Brain (organoid and tissue), 16 donors: ENCODE measurements at places on chromosomes 12 and 14.

- no peak for DNase-seq
Measured at GRCh38 chr12:94736004-94736403, 85.6 kb upstream of the TMCC3 start.

DNA sequence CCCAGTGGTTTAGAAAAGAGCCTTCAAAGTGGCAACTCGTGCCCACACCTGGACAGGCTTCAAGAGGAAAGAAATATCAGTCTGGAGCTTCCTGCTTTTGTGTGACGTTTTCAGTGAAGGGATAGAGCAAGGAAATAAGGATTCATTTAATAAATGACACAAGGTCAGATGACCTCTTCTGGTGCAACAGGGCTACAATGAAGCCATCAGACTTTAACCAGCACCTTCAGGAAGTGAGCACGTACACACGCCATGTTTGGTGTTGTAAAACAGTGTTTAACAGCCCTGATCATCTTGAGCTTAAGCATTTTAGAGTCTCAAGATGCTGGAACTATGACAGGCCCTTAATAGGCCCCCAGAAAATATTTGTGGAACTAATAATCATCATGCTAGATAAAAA lies 59.1 kb downstream of the CCDC60 start:
- DNase-seq: no peak

DNA sequence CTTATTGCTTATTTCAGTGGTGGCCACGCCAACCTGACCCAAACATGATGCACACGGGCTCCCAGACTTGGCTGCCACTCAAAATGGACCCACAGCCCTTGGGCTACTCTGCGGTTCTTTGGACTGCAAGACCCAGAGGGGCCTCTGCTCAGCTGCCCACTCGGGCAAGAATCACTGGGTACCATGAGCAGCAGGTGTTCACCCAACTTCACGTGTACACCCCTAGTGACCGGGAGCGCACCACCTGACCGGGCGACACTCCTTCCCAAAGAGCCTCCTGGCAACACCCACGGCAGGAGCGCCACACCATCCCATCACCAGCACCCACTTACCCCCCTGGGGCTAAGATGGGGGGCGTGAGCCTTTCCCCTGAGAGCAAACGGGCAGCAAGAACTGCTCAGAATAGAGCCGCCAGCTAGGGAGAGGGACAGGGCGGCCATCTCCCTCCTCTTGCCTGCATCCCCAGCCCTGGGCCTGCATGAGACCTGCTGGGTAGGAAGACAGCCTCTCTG lies 32.0 kb downstream of the CCNK start:
- no peak for DNase-seq

- DNase-seq: no peak
Measured at GRCh38 chr12:95694136-95694535, 96.4 kb downstream of the NTN4 start.

GRCh38 chr12:118645219-118645618 lies 268.9 kb downstream of the SUDS3 start:
- no peak for DNase-seq

- no peak for DNase-seq
Measured at GRCh38 chr14:92635896-92636295, 112.5 kb downstream of the LGMN start.

GRCh38 chr12:38411426-38411825 lies 94.9 kb downstream of the ALG10B start:
- no peak for DNase-seq

GRCh38 chr12:7583471-7583870 lies 79.9 kb upstream of the CD163 start:
- no peak for DNase-seq

DNA sequence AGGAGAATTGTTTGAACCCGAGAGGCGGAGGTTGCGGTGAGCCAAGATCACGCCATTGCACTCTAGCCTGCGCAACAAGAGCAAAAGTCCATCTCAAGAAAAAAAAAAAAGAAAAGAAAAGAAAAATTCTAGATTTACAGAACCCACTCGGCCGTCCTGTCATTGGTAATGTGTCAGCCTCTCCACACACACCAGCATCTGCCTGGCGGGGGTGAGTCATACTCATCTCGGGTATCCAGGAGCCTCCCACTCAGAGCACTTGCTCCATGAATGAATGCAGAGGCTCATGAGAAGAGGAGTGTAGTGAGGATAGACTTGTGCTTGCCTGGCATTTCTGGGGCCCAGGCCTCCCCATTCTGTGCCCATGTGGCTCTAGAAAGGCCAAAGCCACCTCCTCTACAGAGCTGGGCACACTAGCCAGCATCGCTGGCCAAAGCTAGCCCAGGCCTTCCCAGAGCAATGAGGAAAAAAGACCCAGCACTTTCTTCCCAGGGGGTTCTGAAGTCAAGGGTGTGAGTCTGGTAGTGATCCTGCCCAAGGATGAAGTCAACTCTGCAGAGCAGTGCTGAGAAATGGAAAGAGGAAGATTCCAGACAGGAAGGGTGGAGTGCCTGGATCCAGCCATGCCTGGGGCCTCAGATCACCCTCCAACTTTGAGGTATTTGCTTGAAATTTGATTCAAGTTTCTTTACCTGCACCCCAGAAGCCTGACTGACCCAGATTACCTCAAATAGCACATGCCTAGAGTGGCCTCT lies 31.2 kb upstream of the KLC1 start:
- DNase-seq: no peak

- DNase-seq: no peak
Measured at GRCh38 chr14:73153272-73153671, 17.0 kb downstream of the PSEN1 start.

DNA sequence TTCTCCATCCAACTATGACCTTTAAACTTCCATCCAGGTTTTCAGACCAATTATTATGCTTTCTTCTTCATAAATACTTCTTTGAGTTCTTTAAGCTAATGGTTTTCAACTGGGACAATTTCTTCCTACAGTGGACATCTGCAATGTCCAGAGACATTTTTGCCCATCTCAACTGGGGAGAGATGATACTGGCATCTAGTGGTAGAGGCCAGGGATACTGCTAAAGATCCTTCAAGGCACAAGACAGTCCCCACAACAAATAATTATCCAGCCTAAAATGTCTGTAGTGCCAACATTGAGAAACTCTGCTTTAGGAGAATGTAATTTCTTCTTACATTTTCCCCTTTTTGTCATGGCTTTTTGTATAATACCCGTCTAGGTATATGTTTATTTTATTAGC lies 10.6 kb downstream of the TRHDE start:
- no peak for DNase-seq

- no peak for DNase-seq
Measured at GRCh38 chr12:40953076-40953475, 235.0 kb upstream of the PDZRN4 start.

GRCh38 chr12:54036620-54037359 lies 3.9 kb downstream of the HOXC5 start:
- no peak for DNase-seq

DNA sequence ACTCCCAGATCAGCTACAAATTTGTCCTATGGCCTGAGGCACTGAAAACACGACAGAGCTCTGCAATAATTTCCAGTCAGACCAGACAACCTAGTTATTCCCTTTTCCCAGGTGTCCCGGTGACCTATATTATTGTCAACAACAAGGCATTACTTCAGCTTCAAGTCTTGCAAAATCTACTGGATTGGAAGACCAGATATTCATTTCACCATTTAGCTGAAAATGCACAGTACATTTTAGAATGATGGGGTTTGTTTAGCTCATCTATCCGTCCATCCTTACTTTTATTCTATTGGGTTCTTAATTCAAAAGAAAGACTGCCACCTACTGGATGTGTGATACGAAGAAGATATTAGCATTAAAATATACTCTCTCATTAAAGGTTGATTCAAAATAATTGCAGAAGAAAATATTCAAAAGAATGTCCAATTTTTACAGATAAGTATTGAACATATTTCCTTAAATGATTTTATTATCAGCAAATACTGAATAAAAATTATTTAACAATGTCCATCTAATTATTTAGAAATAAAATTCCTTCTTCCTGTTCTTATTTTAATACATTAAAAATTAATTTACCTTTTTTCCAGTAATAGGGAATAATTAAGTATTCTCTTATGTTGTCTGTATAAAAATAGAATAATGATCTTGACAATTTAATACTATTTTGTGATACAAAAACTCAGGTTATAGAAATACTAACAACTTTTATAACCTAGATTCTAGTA lies 244.9 kb upstream of the LRIG3 start:
- DNase-seq: peak; percentile 26

DNA sequence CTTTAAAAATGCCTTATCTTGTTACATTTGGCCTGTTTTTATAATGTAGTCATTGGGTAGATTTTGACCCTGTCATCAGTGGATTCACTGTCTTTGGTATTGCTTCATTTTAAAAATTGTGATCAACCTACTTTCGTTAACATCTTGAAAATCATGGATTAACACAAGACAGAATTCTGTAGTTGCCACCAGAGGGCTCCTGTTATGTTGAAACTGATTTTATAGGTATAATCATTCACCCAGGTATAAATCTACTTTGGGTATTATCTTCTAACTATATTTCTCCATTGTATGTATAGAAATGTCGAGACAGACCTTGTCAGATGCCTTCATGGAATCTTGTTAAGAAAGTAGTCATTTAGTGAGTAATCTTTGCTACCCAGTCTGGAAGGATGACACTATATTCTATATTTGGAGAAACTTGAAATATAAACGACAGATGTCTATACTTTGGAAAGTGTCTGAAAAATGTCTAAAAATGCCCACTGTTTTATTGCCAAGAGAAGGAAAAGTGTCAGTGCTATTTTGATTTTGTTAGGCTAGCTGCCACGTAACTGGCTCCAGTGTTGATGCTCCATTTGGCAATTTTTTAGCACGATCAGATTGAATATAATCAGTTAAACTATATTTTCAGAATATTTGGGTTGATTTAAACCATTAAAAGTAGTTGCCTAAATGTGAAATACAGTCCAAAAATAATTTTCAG lies 129.4 kb downstream of the PELI2 start:
- DNase-seq: peak; percentile 28

- DNase-seq: peak; percentile 7
Measured at GRCh38 chr12:59823567-59823966, 227.7 kb downstream of the SLC16A7 start.

DNA sequence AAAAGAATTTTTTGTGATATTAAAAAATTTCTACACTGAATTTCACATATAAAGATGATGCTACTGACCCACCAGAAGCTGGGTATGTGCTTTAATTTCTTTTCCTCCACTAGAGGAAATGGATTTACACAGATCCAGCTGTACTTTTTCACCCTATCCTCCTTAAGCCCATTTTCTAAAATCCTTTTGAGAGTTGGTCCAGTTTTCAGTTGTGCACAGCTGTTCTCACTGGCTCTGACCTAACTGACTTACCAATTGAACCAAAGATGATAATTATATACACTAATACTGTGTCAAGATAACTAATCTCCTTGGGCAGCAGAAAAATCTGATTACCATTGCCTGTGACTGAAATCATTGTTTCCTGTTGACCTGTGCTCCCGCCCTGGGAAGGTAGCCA lies 108.5 kb downstream of the ZFC3H1 start:
- no peak for DNase-seq

DNA sequence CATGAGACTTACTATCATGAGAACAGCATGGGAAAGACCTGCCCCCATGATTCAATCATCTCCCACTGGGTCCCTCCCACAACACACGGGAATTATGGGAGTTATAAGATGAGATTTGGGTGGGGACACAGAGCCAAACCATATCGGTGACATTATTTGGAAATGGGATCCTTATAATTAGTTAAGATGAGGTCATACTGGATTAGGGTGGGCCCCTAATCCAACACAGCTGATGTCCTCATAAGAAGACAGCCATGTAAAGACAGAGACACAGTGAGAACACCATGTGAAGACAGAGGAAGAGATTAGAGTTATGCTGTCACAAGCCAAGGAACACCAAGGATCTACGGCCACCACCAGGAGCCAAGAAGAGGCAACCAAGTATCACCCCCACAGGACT lies 161.7 kb downstream of the SPTSSA start:
- no peak for DNase-seq

- DNase-seq: no peak
Measured at GRCh38 chr12:132578118-132578517, 32.3 kb downstream of the LRCOL1 start.

DNA sequence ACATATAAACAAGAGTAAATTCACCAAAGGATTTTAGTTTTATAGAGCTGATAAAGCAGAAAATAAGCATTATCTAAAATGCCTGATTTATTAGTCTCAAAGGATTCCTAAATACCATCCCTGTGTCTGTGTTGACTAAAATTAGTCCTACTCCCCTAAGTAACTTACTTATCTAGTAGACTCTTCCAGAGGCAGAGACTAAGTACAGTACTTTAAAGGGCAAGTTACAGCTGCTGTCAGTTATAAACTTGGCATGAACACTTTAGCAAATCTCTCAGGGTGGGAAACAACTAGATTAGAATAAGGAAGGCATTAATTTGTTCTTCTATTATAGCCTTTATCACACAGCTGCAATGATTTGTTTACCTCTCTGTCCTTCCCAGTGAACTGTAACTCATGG lies 46.0 kb downstream of the ATP2B1 start:
- DNase-seq: no peak

DNA sequence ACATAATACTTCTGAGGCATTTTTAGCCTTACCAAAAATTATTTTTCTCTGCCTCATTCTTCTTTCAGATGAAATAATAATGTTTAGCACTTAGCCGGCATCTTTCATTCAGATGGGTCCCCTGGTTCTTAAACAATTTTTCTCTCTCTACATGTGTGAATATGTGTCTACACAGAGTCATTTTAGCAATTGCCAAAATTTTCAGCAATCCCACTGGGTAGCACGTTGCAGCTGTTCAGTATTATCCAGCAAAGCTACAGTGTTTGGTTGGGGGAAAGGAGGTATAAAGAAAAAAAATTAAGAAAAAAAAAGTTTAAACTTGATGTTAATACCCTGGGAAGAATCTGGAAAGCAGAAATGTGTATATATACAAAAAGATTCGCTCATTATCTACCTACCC lies 160.5 kb upstream of the TRHDE start:
- no peak for DNase-seq

- DNase-seq: no peak
Measured at GRCh38 chr12:323507-323906, 60.9 kb upstream of the SLC6A13 start.

DNA sequence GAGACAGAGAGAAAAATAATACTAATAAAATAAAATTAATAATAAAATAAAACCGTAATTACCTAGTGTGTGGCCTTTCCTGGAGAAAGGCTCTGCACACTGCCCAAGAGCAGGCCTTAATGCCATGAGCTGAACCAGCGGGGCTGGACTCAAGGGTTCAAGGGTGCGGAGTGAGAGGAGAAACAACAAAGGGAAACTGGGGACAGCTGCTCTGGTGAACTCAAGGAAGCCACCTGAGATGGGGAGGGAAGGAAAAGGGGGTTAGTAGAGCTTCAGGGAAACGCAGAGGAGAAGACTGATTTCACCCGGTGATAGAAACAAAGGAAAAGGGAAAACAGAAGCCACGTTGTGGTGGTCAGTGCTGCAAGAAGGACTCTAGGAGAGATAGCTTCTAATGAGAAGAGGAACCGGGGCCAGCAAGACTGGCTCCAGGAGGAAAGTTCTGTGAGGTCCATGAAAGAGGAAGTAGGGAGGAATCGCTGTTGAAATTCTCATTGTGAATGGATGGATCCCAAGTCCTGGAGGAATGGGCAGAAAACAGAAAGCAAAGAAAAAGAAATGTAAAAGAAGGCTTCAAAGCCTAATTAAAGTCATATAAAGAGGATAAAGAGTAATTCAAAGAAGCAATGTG lies 48.3 kb upstream of the BCL2L14 start:
- no peak for DNase-seq

- no peak for DNase-seq
Measured at GRCh38 chr12:115798309-115798917, 479.1 kb downstream of the MED13L start.
